ENCODE measurements at places on chromosomes 3 and 15. TPM values are rescaled to one million over a fixed set of nuclear protein-coding genes. Genes with fewer than 3 reads are reported as not detected.
A peak's percentile ranks its signal among the peaks of the same experiment; 100 is the strongest.

PTH1R gene
- polyA plus RNA-seq, result not detected

DNA sequence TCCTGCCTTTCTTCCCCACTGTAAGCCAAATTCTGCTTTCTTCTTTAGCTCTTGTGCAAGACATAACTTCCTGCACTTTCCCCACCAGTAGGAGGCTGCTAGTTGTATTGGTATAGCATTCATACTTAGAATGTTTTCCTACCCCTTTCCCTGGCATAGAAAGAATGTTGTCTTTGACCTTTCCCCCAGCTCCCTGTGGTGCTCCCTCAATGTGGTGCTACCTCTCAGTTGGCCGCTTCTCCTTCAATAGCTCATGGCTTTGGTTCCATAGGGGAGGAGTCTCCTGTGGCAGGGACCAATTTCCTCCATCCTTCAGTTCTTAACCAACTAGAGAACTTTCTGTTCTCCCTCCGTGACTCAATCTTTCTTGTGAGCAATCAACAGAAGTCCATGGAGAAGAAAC lies 67.5 kb upstream of the AKAP13 start:
- no peak for DNase-seq

GRCh38 chr3:33355611-33356010 lies 78.4 kb downstream of the FBXL2 start:
- peak; percentile 53 for DNase-seq

- DNase-seq, result no peak
Observed at GRCh38 chr15:92989470-92989869, 89.3 kb downstream of the CHD2 start.

DNA sequence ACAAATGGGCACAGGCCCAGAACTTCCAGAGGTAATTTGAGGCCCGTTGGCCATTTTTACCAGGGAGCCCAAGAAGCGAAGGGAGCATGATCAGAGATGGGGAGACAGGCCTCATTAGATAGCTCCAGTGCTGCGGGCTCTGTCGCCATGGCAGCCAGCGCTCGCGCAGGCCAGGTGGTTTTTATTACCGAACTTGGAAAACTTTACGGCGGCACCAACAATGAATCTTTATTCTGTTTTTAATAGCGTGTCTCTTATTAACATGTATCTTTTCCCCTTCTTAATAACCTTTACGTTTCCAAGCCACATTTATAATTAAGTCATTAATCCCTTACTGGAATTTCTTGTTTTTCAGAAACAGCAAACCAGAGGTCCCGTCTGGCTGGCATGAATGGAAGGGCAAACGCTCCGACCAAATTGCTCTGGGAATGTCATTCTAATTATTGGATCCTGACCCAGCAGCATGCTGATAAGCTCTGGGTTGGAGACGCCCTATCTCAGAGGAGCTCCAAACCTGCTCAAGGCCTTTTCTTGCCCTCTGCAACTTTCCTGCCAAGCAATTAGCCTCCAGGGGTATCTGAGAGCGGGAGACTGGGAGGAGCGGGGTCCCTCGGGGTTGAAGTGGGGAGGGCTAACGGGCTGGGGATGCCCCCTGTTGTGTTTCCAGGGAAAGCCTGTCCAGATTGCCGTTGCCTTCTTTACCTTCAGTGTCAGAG lies 256.4 kb downstream of the TLE3 start:
- DNase-seq, result no peak

DNA sequence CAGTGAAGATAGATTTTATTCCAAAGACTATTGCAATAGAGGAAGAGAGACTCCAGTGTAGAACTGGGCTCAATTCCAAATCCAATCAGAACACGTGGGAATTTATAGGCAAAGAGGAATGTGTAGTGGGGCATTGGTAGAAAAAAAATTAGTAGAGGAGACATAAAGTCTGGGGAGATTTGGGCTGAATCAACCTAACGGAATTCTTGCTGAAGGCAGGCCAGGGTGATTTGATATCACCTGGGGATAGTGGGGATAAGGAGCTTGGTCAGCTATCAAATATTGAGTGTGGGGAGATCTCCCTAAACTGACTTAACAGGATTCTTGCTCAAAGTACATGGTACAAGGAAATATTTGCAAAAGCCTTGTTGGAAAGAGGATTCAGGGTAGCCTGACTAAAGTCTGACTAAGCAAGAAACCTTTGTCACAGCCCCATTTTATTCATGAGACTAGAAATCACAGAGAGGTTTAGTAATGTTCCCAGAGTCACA lies 29.6 kb downstream of the SST start:
- DNase-seq, result no peak

All from mammary epithelial cell (primary cell).